C1 segment of cervical spinal cord (tissue), 14 donors: ENCODE measurements at places on chromosomes 3 and 15.

DNA sequence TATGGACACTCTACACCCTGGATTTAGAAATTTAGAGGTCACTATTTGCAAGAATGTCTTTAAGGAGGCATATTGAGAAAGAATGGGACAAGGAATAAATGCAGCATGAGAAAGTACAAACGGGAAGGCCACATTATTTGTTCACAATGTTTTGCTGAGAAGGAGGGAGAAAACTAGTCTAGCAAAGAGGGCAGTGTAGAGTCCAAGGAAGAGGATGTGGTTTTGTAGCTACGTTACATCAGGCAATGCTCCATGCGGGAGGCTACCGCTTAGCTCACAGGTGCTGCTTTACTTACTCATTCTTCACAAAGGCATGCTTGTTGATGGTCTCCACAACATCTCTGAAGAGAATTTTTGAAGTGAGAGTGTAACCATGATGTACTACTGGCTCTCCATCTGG, 191.1 kb downstream of the PLCH1 start:
- DNase-seq, result no peak

GRCh38 chr3:194270627-194271459, 80.3 kb downstream of the CPN2 start:
- DNase-seq, result peak; percentile 92

GRCh38 chr3:72836923-72837322, 11.3 kb downstream of the SHQ1 start:
- no peak for DNase-seq

GRCh38 chr3:56960234-56960917, 100.1 kb upstream of the SPATA12 start:
- DNase-seq, result no peak

- DNase-seq, result no peak
Measured at GRCh38 chr3:4351164-4351855, 48.1 kb downstream of the SETMAR start.

DNA sequence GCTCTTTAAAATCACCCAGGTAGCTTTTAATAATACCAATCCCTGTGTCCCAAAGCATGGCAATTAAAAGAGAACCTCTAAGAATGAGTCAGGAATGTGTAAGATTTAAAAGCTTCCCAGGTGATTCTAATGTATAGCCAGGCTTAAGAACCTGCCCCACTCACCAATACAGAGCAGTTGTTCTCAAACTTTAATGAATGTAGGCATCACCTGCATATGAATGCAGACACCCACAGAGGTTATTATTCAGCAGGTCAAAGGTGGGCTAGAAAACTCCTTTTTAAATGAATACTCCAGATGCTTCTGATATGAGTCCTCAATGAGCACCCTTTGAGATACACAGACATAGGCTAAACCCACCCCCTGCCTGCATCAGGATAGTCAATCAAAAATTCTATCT, 298.1 kb upstream of the KCNMB2 start:
- no peak for DNase-seq

- no peak for DNase-seq
Measured at GRCh38 chr15:74782259-74783071, 585 bp downstream of the CSK start.

GRCh38 chr3:180802837-180803236, 109.6 kb upstream of the FXR1 start:
- DNase-seq, result no peak

DNA sequence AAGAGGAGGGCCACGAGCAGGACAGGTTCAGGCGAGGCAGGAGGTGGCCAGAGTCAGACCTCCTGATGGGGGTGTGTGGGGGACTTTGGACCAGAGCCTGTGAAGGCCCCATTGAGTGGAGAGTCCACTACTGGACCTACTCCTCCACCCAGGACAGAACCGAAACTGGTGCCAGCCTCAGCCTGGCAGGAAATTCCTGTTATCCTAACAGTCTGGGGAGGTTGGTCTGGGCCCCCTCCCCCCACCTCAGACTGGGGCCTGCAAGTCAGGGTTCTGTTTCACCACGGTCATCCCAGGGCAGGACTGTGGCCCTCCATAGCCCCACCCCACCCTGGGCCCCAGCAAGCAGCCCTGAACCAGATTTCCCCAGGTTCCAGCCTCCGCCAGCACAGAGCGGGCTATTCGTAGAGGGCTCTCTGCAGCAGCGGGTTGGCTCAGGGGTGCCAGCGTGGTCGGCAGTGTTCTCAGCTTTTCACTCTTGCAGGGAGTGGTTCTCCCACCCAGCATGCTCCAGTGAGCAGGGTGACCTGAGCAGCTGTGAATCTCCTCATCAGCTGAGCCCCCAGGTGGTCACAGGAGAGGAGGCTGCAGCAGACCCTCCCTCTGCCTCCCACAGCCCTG, 217.3 kb downstream of the TBC1D2B start:
- no peak for DNase-seq

GRCh38 chr3:55488398-55489055, 1.4 kb upstream of the WNT5A start:
- peak; percentile 39 for DNase-seq

GRCh38 chr15:41417418-41418195, 712 bp downstream of the RTF1 start:
- DNase-seq, result no peak

DNA sequence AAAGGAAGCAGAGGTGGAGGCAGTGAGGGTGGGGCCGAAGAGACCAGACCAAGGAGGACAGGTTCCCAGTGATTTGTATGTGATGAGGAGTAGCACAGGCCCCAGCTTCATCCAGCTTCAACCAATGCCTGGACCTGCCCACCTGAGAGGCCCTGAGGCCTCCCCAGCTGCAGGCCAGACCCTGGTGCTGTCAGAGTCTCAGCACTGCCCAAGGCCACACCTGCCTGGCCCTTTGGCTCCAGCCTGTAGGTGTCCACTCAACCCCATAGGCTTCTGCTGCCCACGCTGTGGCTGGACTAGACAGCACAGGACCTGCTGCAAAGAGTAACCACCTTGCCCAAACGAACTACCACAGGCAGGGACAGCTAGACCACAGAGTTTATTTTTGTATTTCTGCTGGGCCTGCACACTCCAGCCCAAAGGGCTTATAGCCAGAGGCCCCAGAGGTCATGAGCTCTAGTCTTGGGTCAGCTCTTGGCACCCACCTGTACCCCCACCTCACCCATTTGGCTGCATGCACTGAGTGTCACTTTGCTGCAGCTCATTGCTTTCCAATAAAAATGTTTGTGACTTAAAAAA, 81.9 kb upstream of the CDV3 start:
- DNase-seq, result no peak

GRCh38 chr3:83625261-83625660, 1333.5 kb upstream of the CADM2 start:
- DNase-seq, result no peak

DNA sequence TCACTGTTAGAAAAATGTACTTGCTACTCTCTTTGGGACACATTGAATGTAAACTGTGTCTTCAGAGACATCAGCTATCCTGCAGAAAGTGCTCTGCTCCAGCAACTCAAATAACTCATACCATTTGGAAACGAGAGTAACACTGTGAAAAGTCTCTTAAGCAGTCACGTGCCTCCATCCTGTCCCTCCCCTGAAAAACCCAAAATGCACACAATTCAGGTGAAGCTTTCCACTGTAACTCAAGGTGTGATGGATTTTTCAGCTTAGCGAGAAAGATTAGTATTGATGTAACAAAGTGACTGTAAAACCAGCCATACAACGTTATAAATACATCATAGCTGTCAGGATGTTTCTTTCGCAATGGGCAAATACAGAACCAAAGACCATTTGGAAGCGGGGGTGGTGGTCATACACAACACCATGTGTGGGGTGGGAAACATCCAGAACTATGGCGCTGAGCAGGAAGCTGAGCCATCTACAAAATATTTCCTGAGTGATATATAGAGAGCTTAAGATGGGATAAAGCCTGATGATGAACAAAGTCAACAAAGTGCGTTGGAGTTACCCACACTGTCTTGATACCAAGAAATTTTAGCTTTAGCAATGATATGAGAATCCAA, 332.3 kb downstream of the FOXP1 start:
- no peak for DNase-seq

GRCh38 chr3:132245552-132246142, 71.6 kb upstream of the ACP3 start:
- no peak for DNase-seq

GRCh38 chr15:33068007-33068481, 126.5 kb downstream of the FMN1 start:
- DNase-seq, result peak; percentile 15

DNA sequence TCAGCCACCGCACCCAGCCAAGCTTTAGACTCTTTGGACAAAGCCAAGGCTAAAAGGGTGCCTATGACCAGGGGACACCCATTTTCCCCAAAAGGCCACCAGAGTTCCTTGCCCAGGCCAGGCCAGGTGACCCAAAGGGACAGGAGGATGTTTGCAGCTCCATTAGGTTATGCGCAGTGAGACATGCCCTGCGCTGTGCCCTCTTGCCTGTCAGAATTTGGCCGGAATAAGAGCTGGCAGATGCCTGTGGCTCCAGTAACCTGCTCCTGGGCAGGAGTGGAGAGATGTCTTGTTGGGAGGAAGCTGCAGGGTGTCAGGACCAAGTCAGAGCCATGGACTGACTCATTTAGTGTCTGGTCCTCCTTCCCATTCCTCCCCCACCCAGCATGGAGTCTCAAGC, 20.5 kb downstream of the DNASE1L3 start:
- no peak for DNase-seq

DNA sequence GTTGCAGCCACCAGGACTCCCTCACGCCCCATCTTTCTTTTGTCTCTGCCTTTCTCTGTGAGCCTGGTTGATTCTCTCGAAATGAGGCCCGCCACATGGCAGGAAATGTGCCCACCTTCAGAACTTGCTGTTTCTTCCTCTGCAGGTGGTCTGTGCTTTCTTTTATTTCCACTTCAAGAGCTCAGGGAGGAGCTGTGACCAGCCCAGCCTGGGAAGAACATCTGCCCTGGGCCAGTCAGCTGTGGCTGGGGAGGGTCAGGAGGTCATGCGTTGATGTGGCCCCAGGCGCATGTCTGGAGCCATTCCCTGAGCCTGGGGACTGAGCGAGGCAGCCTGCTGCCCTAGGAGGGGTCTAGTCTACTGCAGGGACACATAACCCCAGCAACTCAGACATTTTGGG, 8.0 kb downstream of the FBLN2 start:
- no peak for DNase-seq

- DNase-seq, result no peak
Measured at GRCh38 chr3:129428007-129428375, 445 bp downstream of the EFCAB12 start.

DNA sequence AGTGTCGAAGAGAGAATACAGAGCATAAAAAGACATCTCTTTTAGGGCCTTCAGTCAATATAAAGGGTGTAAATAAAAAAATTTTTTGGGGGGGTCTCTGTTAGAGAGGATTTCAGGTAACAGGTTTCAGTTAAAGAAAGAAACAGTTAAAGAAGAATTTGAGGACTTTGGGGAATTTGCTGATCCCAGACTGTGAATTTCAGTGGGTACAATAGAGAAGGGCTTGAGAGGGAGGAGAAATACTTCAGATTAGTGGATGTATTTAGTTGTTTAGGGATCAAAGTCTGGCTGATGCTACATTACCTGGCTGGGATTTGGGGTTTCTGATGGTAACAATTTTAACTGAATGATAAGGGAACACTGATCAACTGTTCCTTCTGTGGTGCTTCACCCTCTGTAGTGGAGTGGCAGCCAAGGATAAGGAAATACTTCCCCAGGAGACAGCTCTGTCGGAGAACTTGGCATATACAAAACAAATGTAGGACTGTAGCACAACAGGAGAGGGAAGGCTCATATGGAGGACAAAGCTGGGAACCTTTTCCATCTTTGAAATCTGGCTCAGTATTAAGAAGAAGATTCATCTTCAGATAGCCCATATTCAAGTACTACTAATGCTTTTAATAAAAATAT, 79.2 kb downstream of the MEF2A start:
- DNase-seq, result no peak

DNA sequence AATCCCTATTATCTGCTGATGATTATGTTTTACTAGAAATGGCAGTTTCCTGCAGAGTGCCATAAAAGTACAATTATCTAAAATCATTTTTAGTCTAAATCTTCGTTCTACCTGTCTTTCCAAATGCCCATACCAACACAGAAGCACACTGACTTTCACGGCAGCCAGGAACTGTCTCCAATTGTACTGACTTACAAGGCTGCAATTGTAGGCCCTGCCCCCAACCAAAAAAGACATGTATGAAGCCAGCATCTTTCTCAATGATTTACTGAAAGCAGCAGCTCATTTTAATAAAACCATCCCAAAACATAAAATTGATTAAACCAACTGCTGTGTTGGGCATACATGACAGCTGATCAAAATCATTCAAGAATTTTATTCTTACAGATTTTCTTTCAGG, 119.0 kb downstream of the TBC1D5 start:
- no peak for DNase-seq

GRCh38 chr15:71449363-71449762, 334.1 kb downstream of the THSD4 start:
- no peak for DNase-seq

- DNase-seq, result no peak
Measured at GRCh38 chr3:169604118-169604517, 59.4 kb downstream of the MECOM start.

DNA sequence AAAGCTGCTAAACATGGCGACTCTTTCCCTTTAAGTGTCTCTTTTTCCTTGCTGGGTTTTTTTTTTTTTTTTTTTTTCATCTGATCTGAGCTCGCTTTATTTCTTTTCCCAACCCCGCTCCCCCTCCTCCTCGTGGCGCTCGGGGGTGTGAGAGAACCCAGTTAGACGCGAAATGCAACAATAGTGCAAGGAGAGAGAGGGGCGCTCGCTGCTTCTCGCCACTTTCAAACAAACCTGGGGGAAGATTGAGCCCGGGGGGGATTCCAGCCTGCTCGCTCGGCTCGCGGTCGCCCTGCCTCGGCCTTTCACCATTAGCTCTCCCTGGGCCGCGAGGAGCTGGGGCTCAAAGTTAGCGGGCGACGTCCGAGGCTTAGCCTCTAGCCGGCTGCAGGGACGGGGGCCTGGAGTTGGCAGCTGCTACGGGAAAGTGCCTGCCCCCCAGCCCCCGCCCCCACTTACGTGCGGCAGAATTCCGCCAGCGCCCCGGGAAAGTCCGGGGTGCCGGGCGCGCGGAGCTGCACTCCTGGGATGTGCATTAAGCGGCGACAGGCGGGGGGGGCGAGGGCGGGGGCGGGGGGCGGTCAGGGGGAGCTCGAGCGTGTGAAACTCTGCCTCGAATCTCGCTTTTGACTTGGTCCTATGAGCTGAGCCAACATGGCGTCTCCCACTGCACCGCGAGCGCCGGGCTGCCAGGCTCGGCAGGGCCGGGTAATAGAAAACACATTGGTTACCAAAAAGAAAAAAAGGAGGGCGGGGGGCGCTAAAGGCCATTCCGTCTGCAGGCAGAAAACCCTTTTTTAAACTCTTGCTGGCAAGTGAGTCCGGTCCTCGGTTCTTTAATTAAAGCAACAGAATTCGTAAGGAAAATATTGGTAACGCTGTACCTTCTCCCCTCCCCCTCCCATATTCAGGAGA, 10.4 kb downstream of the NR2F2 start:
- DNase-seq, result peak; percentile 33

DNA sequence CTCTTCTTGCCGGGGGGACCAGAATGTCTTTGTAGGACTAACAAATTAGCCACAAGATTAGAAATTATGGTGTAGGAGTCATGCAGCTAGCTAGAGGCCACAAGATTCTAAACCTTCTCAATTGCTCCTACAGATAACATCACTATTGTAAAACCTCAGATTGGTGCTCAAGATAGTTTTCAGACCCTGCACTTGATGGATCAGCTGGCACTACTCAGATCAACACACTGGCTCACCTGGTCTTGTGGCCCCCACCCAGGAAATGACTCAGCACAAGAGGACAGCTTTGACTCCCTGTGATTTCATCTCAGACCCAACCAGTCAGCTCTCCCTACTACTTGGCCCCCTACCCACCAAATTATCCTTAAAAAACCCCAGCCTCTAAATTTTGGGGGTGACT, 124.1 kb upstream of the RASGRP1 start:
- no peak for DNase-seq

- DNase-seq, result no peak
Measured at GRCh38 chr15:83784975-83785374, 131.1 kb downstream of the ADAMTSL3 start.
